CD4-positive, alpha-beta memory T cell (primary cell): ENCODE measurements at places on chromosomes 13 and 19.

GRCh38 chr19:38729653-38730469 is 14.4 kb downstream of the CAPN12 start:
- DNase-seq: peak; percentile 73

GRCh38 chr19:30070968-30071632 is 129.1 kb downstream of the URI1 start:
- DNase-seq: no peak

- DNase-seq: no peak
Measured at GRCh38 chr13:110334256-110334655, 27.2 kb downstream of the COL4A2 start.

GRCh38 chr13:105202354-105202753 is 1333.1 kb downstream of the EFNB2 start:
- no peak for DNase-seq

- DNase-seq: no peak
Measured at GRCh38 chr13:28537171-28537570, 42.2 kb upstream of the FLT1 start.

DNA sequence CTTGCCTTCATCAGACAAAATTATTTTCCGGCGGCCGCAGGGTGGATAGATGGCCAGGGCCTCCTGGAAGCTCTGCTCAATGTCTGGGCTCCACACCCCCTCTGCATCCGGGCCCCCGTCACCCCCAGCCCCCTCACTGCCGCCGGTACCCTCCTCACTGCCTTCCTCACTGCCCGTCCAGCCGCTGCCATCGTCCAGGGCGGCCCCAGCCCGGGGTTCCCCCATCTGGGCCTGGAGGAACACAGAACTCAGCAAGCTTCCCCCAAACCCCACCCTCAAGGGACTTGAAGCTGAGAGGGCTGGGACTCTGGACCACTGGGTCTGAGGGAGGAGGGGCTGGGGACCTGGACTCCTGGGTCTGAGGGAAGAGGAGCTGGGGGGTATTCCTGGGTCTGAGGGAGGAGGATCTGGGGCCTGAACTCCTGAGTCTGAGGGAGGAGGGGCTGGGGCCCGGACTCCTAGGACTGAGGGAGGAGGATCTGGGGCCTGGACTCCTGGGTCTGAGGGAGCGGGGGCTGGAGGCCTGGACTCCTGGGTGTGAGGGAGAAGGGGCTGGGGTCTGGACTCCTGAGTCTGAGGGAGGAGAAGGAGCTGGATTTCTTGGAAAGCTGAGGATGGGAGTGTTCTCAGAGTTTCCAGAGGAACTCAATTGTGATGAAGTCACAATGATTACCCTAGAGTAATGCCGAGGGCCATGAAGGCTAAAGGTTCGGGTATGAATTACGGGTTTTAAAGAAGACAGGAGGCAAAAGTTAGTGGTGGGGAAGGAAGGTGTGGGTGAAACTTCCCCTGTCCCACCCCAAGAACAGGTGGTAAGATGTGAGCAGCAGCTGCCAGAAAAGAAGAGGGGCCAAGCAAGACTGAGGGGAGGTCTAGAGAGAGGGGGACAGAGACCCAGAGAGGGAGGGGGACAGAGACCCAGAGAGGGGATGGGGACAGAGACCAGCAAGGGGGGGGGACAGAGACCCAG is 2.1 kb downstream of the TEAD2 start:
- no peak for DNase-seq
